ENCODE measurements at places on chromosomes 16 and 17.

DNA sequence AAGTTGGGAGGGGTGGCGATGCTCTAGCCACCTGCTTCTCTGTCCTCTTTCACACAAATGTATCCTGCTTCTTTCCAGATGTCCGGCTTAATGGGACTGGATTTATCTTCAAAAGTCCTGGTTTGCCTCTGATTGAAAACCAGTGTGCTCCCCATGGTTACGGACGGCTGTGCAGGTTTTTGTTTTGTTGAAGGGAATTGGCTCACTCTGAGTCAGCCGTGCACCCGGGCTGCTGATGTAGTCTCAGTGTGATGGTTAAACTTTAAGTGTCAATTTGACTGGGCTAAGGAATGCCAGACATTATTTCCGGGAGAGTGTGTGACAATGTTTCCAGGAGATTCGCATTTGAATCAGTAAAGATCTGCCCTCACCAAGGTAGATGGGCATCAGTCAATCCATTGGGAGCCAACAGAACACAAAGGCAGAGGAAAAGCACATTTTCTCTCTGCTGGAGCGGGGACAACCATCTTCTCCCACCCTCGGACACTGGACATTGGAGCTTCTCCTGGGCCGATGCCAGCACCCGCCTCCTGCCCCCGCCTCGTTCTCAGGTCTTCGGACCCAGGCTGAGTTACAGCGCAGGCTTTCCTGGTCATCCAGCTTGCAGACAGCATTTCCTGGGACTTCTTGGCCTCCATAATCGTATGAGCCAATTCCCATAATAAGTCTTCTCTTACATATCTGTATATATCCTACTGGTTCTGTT is 126.9 kb upstream of the TNRC6C start:
- no peak for DNase-seq

- DNase-seq = no peak
These were observed 2.2 kb upstream of the KRT19 start for GRCh38 chr17:41530062-41531048.

- no peak for DNase-seq
These were observed 7.7 kb downstream of the FOXL1 start for GRCh38 chr16:86585821-86586611.

GRCh38 chr17:5526821-5527598 is 40.6 kb downstream of the MIS12 start:
- DNase-seq = peak; percentile 92

DNA sequence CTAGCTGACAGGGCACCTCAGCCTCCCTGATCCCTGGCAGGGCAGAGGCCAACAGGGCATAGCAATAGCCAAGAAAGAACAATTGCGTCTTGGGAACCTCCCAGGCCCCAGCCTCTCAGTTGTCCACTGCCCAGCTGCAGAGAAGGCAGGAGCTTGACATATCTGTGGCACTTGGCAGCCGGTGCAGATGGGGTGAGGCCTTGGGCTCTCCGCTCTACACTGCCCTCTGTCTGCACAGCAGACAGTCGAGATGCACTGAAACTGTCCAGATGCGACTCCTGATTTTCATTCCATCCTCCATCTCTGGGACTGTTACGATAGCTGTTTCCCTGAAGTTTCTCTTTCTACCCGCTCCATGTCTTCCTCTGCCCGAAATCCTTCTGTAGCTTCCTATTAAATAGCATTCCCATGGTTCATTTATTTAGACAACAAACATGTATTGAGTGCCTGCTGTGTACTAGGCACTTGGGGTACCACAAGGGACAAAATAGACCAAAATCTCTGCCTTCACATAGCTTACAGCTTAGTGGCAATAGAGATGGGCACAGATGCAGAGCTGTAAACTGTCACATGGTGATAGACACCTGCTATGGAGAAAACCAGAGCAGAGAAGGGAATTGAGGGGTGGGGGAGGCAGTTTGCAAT is 3.3 kb downstream of the POLR3E start:
- peak; percentile 62 for DNase-seq

- DNase-seq = no peak
These were observed 220.5 kb upstream of the XYLT1 start for GRCh38 chr16:17691106-17691898.

DNA sequence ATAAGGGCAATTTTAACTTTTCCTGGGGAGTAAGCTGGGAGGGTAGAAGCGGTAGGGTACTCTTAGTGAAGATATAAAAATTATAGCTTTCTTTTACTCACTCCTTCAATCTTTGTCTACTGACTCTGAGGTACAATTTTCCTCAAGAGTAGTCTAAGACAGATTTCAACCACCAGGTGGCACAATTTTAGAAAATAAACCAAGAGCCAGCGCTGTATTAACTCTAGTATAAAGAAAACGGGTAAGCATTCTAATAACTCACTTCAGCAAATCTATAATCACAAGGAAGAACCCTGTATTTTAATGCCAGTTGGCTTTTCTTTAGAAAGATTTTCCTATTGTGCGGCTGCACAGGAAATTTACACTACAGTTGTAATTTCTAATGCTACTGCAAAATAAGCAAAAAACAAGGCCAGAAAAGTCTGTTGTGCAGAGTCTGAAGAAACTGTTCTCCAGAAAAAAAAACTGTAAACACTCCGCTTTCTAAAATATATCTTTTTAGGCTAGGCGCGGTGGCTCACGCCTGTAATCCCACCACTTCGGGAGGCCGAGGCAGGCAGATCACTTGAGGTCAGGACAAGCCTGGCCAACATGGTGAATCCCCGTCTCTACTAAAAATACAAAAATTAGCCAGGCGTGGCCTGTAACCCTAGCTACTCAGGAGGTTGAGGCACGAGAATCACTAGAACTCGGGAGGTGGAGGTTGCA is 1.9 kb downstream of the CMC2 start:
- DNase-seq = no peak

DNA sequence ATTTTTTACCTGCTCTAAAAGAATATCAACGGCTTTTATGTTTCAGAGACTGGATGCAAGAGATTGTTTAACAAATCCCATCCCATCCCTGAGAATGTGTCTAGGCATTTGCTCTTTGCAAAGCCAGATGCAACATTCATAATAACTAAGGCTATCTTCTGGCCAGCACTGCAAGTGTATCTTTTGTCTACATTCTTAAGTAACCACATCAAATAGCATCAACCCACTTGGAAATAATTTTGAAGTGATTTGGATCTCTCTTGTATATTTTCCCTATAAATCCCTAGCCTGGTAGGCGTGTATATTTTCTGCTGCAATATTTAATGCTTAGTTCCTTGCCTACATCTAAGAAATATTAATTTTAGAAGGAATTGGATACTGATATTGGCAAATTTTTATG is 64.3 kb downstream of the PIGL start:
- no peak for DNase-seq

GRCh38 chr17:57295526-57296023 is 39.3 kb downstream of the MSI2 start:
- DNase-seq = no peak

DNA sequence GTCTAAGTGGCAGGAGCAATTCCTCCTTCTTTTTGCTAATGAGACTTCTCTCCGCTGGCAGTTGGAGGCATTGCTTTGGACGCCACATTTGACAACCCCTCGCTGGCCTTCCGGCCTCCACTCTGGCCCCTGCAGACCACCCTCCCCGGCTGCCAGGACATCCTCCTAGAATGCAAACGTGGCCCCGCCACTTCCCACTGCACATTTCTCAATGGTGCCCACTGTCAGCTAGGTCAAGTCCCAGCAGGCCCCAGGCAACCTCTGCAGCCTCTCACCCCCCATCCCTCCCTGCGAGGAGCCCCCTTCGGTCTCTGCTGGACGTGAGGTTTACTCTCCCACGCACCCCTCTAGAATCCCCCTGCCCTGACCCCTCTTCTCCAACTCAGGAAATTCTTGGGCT is 250.3 kb downstream of the FOXL1 start:
- no peak for DNase-seq

DNA sequence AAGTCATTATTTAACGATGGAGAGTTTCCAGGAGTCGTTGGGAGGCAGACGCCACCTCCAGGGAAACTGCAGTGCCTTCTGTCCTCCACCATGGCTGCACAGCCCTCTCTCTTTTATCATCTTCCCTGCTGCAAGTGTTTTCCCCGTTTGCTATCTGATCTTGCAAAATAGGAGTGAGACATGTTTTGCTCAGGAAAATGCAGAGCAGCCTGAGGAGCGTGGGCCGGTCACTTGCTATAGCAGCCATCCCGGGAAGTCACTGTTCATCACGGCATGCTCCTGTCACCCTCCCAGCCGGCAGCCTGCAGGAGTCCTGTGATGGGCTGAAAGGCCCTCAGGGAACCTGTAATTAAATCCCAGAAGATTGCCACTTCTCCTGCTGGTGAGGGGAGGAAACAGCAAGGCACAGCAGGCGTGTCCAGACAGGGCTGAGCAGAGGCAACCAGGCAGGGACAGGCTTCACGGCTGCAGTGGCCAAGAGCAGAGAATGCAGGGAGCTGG is 143.1 kb downstream of the GSG1L start:
- DNase-seq = no peak

- DNase-seq = peak; percentile 63
These were observed 297.5 kb upstream of the XYLT1 start for GRCh38 chr16:17768257-17768656.

DNA sequence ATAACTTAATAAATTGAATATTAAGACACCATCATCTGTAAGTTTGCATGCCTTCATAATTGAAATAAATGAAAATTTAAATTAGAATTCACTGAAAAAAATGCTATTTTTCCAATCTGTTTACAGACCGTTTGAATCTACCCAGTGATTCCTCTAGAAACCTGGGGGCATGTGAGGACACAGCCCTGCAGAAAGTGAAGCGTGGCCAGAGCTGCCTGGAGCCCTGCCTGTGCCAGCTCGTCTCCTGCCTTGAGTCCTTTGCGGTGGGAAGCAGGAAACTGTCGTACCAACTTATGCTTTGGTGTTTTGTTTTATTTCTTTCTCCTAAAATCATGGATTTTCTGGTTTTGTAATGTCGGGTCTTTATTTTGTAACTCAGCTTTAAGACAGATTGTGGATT is 67.8 kb upstream of the FA2H start:
- DNase-seq = no peak

DNA sequence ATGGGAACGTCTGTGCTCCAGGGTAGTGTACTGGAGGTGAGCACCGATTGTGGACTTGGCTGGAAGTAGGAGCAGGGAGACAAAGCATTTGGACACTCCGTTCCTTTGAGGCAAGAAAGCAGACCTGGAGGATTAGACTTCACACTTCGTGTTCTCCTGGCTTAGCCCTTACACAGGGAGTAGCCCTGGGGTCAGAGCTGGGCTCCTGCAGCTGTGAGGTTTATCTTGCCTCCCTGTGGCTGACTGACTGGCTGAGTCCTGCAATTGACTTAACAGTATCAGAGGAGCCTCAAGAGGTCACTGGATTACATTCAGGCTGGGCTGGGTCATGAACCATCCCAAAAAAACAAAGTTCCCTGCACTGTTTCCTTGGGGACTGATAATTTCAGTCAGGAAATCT is 37.1 kb downstream of the MPRIP start:
- no peak for DNase-seq

DNA sequence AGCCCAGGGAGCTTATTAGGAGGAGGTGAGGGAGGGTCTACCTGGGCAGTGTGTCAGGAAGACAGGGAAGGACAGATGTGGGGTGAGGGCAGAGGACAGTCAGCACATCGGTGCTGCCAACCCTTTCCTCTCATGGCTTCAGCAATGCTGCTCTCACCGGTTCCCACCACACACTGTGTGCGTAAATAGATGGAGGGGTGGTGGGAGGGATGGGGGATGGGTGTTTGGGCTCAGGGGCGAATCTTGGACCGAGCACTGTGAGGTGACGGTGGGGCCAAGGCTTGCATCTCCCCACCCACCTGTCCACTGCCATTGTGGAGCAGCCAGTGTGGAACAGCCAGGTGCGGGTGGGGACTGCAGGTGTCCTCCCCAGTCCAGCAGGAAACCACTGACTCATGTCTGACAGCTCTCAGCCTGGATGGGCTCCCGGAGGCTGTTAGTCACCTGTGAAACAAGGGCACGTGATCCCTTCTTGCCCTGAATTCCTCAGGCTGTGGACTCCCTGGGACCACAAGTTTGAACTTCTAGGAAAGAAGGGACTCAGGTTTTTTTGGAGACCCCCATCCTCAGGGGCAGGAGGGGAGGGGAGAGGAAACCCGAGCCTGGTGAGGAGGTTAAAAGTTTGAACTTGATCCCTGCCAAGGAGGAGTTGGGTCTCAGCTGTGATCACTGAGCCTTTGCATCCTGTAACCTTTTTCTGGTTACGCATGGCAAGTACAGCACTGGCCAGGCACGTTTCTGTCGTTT is 42.7 kb upstream of the SMPD3 start:
- DNase-seq = peak; percentile 43

DNA sequence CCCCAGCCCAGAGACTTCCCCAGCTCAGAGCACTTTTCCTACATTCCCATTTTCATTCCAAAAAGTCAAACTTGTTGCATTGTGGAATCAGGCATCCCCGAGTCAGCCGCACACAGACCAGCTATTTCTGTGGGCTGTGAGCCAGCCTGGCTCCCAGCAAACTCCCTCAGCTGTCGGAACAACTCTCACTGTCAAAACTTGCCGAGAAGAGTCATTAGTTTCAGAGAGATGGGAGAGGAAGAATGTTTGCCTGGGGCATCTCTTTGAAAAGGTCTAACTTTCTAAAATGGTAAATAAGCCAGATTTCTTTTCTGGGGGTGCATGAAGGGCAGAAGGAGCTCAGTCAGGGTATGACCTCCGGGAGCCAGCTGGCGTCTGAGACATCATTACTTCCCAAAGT is 280.0 kb downstream of the TMEM114 start:
- no peak for DNase-seq

- DNase-seq = no peak
These were observed 17.1 kb upstream of the FAM83G start for GRCh38 chr17:19021622-19022083.

DNA sequence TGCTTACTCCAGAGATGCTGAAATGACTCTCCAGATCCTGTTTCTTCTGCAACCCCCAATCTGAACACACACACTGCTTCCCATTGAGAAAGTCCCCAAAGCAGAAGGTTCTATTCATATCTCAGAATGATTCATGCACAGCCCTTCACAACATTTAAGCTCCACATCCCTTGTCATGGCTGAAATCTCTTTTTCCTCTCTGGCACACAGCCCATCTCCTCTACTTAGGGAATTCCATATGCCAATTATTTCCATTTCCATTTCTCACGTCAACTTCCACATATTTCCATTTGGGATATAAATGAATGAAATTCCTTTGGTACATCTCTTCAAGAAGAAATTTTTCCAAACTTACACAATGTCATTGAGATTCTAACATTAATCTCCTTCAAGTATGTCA is 119.6 kb downstream of the CDH11 start:
- DNase-seq = peak; percentile 82

DNA sequence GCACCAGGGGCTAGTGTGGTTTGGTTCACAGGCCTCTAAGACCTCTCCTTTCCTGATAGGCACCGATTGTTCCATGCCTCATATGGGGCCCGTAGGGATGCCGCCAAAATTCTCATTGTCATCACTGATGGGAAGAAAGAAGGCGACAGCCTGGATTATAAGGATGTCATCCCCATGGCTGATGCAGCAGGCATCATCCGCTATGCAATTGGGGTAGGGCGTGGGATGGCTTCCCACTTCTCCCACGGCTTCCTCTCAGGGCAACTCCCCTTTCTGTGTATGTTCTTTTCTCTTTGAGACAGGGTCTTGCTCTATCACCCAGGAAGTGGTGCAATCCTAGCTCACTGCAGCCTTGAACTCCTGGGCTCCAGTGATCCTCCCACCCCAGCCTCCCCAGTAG is 5.3 kb downstream of the ITGAX start:
- no peak for DNase-seq
